ENCODE measurements at places on chromosomes 3 and 15. TPM values are rescaled to one million over a fixed set of nuclear protein-coding genes. Genes with fewer than 3 reads are reported as not detected.

Gene CEMIP
- 2.2 TPM for total RNA-seq

Gene SATB1
- 32.5 TPM for total RNA-seq

DNA sequence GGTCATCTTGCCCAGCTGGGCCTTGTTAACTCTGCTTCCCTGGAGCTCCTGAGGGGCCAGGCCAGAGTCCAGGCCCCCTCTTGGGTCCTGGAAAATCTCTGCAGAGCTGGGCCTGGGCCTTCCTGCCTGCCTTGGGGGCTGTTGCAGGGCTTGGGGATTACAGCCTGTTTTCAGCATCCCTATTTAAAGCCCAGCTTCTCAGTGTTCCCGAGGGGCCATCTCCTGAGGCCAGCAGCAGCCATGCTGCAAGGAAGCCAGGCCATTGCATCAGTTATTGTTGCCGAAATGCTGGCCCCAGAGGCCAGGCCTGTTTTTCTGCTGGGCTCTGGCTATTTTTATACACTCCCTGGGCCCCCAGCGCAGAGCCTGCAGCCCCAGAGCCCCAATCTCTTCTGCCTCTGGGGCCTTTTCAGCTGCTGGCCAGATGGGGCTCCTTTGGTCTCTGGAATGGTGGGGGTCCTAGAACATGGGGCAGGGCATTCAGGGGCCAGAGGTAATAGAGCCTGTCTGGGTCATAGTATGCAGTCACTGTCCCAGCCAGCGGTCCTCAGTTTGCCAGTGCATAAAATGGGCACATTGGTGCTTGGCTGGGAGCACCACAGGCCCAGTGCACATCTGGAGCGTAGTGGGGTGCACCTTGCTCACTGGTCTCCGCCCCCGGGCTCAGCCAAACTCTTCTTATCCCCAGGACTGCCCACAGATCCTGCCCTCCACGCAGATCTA is 28.5 kb downstream of the PLXNA1 start:
- DNase-seq, result no peak

- no peak for DNase-seq
These were observed 19.1 kb downstream of the DNAJB8 start for GRCh38 chr3:128447561-128448013.

DNA sequence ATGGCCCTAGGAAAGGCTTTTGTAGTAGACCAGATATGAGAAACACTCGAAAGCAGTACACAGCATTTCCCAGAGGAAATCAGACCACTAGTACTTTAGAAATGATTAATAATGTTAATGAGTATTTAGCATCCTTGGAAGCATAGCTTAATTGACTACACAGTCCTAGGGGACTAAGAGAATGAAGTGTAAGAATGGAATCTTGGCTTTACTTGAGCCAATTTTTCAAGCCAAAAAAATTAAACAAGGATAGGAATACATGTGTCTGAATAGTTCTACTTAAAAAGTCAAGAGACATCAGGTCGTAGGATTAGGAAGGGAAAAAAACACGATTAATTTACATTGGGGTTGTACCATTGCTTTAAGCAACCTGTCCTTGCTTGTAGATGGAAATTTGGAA is 38.2 kb downstream of the DPPA2 start:
- DNase-seq, result no peak

DNA sequence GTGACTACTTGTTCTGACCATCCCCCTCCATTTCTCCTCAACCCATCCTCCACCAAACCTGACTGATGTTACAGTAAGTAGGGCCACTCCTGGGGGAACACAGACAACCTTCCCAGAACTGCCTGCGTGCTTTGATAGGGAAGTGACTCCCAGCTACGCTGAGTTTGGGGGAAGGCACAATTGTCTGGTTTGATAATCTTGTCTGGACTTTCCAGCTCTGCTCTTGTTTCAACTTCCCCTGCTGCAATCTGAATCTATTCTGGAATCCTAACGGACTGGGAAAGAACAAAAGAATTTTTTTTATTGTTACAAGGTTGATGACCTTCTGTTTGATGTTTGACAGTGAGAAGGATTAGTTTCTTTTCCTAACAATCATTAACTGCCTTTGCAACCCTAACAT is 895.6 kb downstream of the ROBO1 start:
- no peak for DNase-seq

All from endodermal cell (in vitro differentiated cells).